ENCODE measurements at places on chromosomes 6 and 20.

GRCh38 chr6:106082735-106083398, 3.3 kb upstream of the PRDM1 start:
- DNase-seq, result no peak

GRCh38 chr20:37955511-37955910, 52.6 kb downstream of the VSTM2L start:
- no peak for DNase-seq

- no peak for DNase-seq
These were observed 181.2 kb downstream of the ADGRG6 start for GRCh38 chr6:142482974-142483373.

GRCh38 chr6:37612475-37612874, 85.2 kb downstream of the MDGA1 start:
- no peak for DNase-seq

DNA sequence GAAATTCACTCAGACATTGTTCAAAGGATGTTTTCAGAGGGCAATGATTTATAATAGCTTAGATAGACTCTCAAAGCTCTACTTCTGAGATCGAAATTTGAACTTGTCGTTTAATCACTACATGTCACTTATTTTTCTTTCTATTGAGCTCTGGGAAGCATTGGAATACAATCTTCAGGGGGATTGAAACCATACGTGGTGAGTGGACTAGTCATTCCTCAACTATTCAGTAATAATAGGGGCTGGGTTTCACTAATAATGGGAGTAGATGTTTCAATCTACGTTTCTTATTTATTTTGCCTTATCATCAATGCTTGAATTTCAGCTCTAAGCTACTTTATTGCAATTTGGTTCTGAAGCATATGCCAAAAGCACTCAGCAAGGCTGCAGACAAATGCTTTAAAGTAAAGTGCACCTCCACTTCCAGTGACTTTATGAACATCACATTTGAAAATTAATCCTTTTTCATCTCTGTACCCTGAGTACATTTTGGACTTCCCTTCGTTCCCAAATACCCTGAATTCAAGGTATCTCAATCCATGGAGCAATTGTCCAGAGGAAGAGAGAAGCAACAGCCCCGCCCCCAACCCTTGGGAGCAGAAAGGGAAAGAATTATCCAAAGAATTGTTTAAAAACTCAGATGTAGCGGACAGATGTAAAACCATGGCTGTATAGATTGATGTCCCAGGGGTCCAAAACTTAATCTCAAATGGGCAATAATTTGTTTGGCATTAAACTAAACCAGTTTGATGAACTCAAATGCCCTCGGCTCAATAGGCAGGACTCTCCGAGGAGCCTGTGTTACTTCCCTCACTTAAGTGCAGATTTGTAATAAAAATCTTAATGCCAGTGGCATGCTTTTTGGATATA, 68.1 kb downstream of the HFE start:
- no peak for DNase-seq

GRCh38 chr6:19757036-19757435, 80.1 kb upstream of the ID4 start:
- no peak for DNase-seq

DNA sequence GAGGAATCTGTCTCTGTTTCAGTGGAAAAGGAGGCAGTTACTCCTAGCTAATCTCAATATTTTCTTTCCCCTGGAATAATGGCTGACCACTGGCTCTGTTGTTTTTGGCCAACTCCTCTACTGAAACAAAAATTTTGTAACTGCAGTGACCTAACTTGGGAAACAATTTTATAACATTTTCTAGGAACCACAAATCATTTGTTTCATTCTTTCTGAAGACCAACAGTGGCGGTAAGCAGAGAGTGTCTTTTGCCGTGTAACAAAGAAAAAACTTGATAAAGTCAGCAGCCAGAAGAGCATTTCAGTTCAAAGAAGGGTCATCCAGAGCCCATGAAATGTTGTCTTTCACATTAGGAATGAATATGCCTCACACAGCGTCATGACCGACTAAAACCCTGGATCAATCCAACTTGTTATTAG, 11.8 kb upstream of the BFSP1 start:
- DNase-seq, result no peak

DNA sequence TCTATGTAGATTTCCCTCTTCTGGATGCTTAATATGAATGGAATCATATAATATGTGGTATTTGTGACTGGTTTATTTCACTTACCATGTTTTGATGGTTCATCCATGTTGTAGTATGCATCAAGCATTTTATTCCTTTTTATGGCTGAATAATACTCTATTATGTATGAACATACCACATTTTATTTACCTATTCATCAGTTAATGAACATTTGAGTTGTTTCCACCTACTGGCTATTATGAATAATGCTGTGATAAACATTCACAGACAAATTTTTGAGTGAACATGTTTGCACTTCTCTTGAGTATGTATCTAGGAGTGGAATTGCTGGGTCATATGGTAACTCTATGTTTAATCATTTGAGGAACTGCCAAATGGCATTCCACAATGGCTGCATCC, 14.9 kb upstream of the ZNF451 start:
- DNase-seq, result no peak
